Body of pancreas (tissue), 4 donors: ENCODE measurements at places on chromosomes 13 and 19.

GRCh38 chr19:3664879-3665642, 35.2 kb downstream of the PIP5K1C start:
- no peak for DNase-seq

DNA sequence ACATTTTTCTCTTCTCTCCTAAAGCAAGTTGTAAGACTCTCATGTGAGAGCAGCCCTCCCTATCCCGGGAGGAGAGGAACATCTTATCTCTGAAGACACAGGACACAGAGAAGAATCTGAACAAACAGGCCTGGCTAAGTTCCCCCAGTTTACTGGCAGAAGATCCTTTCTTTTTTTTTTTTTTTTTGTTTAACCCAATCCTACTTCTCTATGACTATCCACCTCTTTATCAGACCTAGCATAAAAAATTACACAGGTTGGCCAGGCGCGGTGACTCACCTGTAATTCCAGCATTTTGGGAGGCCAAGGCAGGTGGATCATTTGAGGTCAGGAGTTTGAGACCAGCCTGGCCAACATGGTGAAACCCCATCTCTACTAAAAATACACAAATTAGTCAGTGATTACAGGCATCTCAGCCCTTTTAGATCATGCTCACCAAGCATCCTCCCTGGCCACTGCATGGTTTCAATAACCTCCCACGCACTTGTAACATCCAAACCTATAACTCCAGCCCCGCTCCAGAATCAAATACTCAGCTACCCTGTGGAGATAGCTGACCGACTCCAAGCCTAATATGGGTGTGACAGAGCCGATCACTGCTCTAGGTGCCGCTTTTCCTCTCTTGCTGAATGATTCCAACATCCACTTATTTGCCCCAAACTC, 27.3 kb upstream of the MUC16 start:
- no peak for DNase-seq

DNA sequence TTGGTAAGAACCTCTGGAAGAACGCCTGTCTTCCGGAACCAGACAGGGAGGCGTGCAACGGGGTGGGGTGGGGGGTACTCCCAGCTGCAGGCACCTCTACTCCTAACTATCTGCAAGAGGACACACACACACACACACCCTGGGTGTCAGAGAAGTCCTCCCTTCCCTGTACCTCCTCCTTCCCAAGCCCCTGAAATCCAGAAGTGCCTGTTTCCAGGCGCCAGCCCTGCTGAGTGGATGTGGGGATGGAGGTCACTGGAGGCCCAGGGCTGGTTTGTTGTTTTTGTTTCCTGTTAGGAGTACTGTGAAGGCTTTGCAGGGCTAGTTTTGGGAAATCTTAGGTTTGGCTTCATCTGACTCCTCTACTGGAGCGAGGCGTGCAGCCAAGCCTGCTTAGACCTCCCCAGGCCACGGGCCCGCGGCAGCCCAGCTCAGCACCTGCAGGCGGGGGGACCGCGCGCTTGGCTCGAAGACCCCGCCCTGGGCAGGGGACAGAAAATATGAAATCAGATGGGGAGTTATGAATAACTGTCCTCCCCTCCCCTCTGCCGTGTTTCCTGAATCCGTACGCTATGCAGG, 36.4 kb downstream of the SOX1 start:
- no peak for DNase-seq

DNA sequence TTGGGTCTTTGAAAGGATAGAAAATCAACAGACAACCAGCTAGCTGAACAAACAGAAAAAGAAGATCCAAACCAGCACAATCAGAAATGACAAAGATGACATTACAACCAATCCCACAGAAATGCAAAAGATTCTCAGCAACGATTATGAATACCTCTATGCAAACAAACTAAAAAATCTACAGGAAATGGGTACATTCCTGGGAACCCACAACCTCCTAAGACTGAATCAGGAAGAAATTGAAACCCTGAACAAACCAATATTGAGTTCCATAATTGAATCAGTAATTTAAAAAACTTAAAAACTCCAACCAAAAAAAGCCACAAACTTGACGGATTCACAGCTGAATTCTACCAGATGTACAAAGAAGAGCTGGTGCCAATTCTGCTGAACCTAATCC, 20.9 kb upstream of the C1QTNF9B start:
- no peak for DNase-seq

GRCh38 chr19:5191091-5191490, 149.5 kb downstream of the PTPRS start:
- no peak for DNase-seq

DNA sequence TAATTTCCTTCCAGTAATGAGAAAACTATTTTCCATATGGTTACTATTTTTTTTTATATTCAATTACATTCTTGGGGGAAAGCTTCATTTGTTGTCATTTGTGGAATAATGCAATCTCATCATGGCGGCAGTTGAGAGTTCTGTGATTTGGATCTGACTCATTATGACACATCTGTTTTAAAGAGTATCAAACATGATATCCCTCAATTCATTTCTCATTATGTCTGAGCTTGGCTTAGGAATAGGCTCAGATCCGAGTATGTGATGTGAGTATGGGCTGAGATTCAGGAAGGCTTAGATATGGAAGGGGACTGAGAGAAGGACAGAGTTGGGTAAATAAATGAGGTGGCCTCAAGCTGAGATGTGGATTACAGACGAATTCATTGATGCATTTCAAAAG, 64.4 kb downstream of the POSTN start:
- no peak for DNase-seq

DNA sequence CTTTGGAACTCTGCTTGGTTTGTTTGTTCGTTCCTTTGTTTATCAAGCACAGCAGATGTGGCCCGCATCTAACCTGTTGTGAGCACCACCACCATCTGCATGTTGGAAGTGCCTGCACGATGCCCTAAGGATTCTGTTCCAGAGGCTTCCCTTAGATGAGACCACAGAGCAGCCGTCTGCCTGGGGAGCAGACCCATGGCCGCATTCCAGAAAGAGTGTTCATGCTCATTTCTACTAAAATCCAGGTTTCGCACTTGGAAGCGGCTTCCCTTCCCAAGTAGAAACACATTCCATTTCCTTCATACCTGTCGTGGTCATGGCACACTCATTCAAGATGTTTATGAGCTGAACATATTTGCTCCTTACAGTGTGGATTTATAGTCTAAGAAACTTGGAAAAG, 27.2 kb downstream of the COL4A2 start:
- DNase-seq, result no peak

DNA sequence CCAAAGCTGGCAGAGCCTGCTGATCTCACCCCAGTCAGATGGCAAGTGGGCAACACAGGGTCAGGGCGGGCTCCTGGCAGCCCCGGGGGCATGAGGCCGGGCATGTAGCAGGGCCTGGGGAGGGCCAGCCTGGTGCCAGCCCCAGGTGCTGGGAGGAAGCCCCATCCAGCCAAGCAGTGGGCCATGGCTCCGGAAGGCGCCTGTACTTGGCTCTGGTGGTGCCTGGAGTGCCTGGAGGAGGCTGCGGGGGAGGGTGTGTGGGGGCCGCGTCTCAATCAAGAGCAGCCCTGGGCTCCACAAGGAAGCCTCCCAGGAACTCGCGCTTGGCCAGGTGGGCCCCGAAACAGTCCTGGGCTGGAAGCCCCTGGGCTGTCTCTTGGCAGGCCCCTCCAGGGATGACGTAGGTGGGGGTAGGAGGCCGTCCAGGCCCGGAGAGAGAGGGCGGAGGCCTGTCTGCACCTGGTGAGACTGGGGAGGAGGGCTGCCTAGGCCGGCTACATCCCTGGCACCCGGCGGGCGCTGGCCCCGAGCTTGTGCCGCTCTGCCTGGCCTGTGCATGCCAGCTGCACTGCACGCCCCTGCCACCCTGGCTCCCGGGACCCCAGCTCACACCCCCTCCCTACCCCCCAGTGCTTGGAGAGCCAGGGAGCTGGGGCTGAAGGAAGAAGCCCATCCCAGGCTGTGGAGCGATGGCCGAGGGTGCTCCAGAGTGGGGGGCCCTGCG, 45.9 kb downstream of the COMP start:
- DNase-seq, result no peak
